ENCODE measurements at places on chromosomes 2 and 18.

DNA sequence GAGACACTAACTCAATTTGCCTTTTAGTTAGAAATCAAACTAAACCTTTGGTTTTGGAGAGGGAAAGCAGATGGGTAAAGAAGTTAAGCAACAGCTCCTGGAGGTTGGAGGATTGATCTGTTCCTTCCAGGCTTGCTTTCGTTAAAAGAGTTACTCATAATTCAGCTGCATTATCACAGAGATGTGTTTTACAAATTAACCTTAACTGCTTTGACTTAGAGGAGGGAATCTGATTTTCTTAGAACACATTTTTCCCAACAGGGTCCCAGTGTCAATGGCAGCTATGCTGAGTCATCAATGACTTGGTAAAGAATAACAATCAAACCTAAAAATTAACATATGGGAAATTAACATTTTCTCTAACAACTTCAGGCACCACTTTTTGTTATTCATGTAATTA lies 113.4 kb downstream of the COPS8 start:
- DNase-seq: no peak

GRCh38 chr18:76145521-76146376 lies 349.3 kb downstream of the ZNF516 start:
- no peak for DNase-seq

DNA sequence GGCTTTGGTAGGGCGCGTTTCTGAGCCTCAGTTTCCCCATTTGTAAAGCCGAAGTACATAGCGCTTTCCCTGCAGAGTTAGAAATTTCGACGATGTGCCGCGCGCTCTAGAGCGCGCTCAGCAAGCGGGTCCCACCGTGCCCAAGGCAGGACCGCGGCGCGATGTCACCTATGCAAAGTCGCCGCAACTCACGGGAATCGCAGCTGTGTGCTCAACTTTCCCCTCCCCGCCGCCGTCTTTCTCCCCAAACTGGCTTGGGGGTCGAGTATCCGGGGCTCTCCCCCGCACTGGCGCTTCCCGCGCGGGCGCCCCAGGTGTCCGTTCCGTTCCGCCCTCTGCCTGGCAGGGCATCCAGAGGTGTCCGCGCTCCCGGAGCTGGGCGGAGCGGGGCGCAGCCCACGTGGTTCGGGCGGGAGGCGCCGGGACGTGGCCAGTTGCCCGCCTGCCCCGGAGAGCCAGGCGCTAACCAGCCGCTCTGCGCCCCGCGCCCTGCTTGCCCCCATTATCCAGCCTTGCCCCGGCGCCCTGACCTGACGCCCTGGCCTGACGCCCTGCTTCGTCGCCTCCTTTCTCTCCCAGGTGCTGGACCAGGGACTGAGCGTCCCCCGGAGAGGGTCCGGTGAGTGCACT lies at the start of gene MLPH:
MLPH (plus strand) TSS at position 433 of the 630 bp plus-strand sequence. CDS start 6,176 bp downstream, outside the sequence.
- DNase-seq: peak; percentile 72

DNA sequence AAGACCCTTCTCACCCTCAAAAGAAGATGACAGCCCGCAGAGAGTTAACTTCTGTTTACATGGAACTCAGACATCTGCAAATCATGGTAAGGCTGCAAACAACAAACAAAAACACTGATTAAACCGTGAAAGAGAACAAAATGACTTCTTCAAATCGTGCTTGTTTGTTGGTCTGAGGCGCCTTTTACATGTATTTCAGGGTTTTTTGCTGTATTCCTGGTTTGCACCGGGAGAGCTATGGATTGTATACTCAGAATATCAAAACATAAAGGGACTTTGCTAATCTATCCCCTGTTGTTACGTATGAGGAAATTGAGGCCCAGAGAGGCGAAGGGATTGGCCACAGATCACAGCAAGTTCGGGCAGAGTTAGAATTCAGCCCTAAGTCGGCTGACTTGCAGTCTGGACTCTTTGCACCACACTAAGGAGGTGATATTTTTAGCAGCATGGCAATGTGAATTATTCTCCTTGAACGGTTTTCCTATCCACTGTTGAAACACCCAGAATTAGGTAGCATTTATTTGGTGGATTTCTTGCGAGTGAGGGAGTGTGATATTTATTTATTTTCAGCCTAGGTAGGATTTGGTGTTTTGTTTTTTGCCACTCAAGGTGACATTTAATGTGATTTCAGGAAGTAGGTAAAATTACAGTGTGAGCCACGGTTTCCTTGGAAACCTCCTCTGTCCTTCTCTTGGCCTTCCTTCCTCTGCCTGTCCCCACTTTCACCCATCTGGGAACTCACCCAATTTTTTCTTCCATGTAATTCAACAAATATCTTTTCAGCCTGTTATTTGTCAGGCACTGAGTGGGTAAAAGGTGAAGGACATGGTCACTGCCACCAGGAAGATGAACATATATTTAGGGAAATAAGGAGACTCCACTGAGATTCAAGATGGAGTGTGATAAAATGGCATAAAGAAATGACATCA lies 980 bp upstream of the PDE6D start:
- DNase-seq: peak; percentile 58

DNA sequence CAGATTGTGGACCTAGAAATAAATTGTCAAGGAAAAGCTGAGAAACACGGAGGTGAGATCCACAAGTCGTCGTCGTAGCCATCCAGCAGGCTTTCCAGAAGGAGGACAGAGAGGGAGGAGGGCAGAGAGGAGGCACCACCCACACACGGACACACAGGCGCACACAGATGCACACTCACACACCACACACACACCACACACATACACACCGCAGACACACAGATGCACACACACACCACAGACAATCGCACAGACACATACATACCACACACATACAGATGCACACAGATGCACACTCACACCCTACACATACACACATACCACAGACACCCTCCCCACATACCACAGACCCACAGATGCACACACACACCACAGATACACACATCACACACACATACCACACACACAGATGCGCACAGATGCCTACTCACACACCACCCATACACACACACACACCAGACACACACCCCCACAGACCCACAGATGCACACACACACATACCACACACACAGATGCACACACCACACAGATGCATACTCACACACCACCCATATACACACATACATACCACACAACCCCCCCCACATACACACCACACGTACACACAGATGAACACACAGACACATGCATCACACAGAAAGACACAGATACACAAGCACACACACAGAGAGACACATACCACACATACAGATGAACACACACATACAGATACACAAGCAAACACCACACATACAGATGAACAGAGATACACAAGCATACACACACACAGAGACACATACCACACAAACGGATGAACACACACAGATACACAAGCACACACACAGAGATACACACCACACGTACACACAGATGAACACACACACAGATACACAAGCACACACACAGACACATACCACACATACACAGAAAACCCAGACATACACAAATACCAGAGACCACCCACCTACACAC lies 12.7 kb upstream of the BOK start:
- peak; percentile 5 for DNase-seq

- peak; percentile 25 for DNase-seq
These were observed 116.2 kb downstream of the GATA6 start for GRCh38 chr18:22285361-22286140.

DNA sequence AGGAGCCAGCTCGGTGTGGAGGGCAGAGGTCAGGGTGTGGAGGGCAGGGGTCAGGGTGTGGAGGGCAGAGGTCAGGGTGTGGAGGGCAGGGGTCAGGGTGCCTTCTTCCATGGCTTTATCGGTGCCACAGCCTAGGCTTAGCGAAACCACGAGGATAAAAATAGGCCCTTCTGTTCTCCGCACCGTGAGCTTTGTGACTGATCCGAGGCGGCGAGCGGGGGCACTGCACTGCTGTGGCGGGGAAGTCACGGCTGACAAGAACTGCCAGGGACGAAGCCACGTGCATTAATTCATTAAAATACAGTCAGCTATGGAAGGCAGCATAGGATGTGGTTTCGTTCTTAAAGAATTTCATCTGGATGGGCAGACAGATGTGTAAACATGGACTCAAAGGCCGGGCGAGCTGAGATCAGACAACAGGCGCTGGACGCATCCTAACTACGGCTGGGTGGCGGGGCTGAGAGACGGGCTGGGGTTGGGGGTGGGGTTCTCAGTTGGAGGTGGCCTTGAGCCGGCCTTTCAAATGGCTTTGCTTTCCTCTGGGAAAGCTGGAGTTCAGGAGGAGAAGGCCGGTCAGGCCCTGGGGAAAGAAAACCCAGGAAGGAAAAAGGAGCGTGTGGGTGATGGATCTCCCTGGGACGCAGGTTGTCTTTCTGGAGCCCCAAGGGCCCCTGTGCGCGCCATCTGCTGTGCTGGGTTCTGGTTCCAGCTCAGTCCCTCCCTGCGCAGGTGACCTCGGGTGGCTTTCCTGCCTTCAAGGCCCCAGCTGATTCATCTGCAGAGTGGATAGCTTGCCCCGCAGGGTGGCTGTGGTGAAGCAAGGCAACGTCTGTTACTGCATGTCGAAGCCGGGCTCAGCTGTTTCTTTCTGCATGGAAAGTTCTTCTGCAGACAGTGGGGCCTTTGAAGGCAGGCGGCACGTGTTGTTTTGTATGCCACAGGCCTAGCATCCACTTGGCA lies 958 bp upstream of the ALLC start:
- DNase-seq: no peak

DNA sequence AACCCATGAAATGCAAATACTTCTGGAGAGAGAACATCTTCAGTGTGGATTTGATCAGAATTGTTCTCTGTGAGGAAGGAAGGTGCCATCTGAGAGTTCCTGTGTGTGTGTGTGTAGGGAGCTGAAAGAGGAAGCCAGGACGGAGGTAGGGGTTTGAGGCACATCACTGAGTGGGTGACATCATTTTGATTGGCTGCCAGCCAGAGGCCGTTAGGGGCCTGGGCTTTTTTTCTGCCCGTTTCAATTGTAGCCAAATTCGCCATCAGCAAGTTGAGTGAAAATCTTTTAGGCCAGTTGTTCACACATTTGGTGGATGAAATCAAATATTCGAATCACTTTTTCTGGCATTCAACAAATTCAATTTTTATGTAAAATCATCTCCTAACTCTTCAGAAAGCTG lies 48.9 kb downstream of the TSN start:
- no peak for DNase-seq

DNA sequence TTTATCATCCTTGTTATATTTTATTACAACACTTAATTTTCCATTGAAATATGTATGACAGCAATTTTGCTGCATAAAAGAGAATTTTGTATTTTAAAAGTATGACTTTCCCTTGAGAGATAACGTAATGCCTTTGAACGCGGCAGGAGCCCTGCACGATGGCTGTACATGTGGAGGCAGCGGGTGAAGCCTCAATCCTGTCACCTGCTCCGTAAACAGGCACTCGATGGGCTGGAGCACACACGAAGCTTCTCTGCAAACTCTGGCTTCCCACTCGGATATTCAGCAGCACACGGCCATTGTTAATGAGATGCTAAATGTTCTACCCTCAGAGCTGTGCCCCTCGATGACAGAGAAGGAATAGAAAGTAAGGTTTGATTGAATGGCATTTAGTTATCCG lies 184.4 kb downstream of the RTP5 start:
- DNase-seq: no peak

GRCh38 chr2:133266926-133267590 lies 301.2 kb downstream of the NCKAP5 start:
- no peak for DNase-seq
